ENCODE measurements at places on chromosomes 7 and 10.

DNA sequence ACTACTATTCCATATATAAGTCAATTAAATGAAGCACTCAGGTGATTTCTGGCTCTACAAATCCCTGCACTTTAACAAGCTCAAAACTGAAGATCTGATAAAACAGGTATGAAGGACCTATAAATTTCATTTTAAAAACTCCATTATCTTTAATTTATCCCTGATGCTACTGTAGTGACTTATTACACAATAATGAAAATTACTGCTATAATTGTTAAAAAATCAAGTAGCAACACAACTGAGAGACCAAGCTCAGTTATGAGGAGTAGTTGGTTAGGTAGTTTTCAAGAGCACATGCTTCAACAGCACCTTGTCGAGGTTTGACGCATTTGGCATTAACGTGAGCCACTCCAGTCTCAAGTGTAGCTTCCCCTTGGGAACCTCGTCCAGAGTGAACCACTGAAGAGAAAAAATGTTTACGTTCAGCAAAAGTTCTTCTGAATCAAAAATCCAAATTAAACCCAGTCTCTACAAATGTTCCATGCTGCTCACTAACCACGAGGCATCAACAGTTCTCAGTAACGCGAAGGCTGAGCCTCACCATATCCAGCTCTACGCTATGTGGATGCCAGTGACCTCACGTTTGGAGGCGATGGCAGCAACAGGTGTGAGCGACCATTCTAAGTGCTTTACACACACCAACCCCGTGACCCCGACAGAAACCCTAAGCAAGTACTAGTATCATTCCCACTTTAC lies 55.3 kb upstream of the NCAPG2 start:
- no peak for DNase-seq

- DNase-seq, result no peak
Measured at GRCh38 chr7:14395860-14396259, 406.4 kb upstream of the ETV1 start.

GRCh38 chr10:48744587-48744986 lies 59.9 kb downstream of the WDFY4 start:
- DNase-seq, result no peak

- peak; percentile 74 for DNase-seq
Measured at GRCh38 chr7:149872419-149873073, 1.2 kb upstream of the ATP6V0E2 start.

DNA sequence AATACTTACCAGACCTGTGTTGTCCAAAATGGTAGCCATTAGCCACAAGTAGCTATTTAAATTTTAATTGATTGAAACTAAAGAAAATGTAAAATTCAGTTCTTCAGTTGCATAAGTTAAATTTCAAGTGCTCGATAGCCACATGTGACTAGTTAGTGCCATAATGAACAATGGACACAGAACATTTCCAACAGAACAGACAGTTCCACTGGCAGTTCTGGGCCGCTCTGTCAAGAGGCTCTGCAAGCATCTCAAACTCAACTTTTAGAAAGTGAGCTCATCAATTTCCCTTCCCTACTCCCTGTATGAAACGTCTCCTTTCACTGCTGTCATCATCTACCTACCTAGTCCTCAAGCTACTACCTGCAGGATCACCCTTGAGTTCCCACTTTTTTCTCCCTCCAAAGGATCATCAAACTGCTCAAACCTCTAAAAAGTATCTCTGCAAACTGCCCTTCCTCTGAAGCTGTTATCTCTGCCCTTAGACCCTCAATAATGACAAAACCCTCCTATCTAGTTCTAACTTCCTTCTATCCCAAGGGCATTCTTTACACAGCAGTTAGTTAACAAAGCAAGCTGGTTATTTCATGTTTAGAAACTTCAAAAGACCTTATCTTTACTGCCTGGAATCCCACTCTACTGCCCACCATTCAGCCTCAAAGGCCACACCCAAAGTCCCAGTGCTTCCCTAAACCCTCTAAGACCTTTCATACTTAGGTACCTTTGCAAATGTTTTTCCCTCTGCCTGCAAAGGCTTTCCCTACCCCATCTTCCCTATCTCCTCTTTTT lies 20.6 kb downstream of the SHTN1 start:
- no peak for DNase-seq

- no peak for DNase-seq
Measured at GRCh38 chr10:127450644-127451043, 98.5 kb upstream of the NPS start.

GRCh38 chr7:27533652-27534081 lies 129.0 kb downstream of the HIBADH start:
- no peak for DNase-seq

DNA sequence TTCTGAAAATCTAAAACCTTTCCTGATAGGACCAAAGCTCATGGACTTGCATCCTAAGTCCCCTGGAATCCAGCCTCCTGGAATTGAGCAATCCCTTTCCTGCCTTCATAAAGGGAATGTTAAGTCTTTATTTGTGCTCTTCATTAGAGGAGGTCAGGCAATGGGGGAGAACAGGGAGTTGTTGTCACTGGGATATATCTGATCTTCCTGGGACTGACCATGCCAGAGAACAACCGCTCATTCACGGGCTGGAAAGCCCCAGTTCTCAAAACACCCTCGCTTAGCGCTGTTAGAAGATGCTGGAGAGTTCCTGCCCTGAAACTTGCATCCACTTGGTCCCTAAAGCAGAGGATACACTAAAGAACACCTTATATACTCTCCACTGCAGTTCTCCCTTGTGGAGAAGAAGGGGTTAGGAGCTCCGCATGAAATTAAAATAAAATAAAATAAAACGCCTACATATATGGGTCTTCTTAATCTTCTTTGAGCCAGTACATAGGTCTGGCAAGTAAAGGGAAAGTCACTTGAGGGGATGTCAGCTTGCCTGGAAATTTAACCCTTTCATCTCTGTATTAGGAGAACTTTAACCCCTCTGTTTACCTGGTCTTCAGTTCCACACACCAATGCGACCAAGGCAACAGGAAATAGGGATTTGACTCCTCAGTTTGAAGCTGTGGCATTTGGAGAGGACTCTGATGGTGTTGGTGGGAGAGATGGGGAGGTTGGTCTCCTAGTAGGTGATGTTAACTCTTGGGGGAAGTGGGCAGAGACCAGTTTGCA lies 1.2 kb downstream of the SORCS1 start:
- no peak for DNase-seq

DNA sequence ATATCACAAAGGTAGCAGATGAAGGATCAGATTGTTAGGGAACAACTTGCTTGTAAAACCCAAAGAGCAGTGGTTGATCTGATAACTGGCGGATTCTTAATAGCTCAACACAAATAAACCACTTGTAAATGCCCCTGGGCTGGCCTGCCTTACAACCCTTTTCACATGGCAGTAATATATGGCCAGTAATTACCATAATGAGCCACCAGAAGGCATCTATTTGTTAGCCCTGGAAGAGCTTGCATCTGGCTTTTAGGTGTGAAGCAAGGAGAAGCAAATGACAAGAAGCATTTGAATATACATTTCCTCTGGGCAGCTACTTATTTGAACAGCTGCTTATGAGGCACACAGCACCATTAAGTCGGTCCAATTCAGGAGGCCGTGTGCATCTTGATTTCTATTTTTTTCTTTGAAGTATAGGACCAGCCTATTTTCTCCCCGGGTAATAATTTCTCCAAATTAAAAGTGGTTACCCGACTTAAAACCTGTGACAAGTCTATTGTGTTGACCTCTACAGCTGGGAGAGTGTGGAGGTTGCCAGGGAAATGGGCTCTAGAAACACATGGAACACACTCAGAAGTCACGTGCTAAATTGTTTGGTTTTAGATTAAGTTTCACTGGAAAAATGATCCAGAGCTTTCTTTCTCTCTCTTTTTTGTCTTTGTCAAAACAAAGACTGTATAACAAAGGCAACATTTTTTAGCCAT lies 113.4 kb downstream of the SEM1 start:
- no peak for DNase-seq

GRCh38 chr10:72080042-72080975 lies 8.0 kb downstream of the SPOCK2 start:
- no peak for DNase-seq

GRCh38 chr10:97019213-97019844 lies 166.4 kb downstream of the SLIT1 start:
- DNase-seq, result no peak

DNA sequence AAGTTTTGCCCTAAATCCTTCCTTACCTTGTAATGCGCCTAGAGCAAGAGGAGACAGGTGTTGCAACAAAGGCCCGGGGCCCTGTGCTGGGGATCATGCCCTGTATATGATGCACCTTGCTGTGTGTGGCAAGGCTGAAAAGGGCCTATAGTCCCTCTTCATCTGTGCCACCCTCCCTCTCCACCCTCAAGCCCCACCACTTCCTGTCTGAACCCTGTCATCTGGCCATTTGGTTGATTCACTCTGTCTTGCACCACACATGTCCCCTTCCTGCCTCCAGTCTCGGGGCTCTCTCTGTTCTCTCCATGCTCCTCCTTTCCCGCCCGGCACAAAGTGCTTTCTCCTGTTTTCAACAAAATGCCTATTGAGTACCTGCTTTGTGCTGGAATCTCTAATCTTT lies 11.5 kb upstream of the MALSU1 start:
- no peak for DNase-seq

GRCh38 chr10:4255751-4256150 lies 470.7 kb upstream of the KLF6 start:
- no peak for DNase-seq

- DNase-seq, result no peak
Measured at GRCh38 chr7:158820656-158821055, 8.7 kb downstream of the ESYT2 start.

GRCh38 chr10:99761365-99761764 lies 21.1 kb upstream of the ABCC2 start:
- no peak for DNase-seq

DNA sequence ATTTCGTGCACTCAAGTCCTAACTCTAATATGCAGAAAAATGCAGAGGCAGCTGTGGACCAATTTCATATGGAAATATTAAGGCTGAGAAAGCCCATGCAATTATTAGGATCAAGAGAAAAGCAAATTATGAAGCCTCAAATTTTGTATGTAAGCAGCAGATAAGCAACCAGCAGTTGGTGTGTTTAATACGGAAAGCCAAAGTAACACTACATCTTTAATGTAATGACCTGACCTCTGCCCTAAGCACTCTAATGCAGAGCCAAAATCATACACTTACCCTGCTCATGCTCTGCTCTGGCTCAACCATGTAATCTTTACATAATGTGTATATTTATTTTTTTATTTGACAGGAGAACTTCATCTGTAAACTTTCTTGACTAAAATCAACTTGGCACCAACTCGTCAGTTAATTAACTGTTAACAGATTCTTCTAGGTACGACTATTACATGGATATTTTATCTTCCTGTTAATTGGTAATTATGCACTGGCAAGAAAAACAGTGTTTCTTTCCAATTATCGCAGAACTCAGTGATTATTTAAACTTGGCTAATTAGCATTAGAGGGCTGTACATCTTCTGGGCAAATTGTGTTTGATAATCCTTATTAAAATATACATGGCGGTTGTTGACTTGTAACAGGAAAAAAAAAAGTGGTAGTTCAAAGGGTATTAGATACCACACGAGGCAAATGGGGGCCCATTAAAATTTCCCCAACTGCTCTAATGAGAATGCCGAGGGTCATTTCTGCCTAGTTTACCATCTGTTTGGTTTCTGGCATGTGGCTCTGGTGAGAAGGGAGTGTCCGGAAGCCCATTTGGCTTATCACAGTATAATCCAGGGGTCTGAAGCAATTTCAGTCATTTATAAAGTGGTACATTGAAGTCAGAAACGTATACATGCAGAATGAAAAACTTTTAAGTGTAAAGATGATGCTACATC lies 94.5 kb downstream of the RELN start:
- no peak for DNase-seq

GRCh38 chr10:83164156-83164555 lies 975.2 kb upstream of the GHITM start:
- no peak for DNase-seq

GRCh38 chr7:36154255-36155212 lies 1.5 kb downstream of the EEPD1 start:
- no peak for DNase-seq

DNA sequence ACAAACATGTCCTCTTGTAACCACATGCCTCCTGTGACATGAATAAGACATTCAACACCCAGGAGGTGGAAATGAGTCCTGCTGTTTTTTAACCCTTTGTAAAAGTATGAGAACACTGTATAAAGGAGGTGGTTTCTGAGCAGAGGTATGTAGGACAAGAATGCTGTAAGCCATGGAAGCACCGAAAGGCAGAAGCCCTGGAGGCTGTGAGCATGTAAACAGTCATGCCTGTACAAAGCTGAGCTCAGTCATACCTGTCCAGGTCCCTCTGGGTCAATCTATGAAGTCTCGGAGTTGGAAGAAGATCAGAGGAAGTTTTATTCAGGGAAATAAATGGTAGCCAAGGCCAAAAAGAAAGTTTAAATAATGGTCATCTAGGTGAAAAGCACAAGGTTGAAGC lies 34.7 kb upstream of the XPNPEP1 start:
- no peak for DNase-seq

DNA sequence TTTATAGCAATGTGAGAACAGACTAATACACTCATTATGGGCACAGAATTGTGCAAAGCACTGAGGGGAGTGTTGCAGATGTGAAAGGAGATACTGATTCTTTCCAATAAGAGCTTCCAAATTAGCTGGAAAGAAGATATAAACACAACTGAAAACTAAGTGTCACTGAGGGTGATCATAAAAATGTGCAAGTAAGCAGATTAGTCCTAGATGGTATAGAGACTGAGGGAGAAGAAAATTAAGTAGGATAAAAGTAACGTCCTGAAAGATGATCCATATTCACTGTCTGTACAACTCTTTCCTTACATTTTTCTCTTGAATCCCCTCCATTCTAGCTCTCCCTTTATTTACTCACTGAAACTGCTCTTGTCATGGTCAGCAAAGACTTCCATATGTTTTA lies 11.2 kb upstream of the NXPH1 start:
- no peak for DNase-seq

GRCh38 chr7:69429911-69430383 lies 168.3 kb upstream of the AUTS2 start:
- peak; percentile 34 for DNase-seq

DNA sequence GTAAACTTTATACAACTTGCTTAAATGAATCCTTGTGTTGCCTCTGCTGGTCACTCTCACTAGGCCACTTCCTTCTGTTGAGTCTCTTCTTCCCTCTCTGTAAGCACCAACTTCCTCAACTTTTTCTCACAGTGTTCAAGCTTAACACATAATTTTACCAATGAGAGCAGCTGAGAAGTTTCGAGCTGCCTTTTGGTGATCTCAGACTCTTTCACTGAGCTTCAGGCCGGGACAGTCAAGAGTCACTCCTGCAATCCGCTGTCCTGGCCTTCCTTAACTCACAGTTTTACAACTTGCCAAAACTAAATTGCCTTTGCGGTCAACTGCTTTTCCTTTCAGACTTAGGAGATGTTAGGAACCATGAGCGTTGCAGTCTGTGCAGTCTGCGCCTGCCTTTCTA lies 47.4 kb downstream of the PRPF18 start:
- DNase-seq, result no peak

GRCh38 chr7:138797715-138798320 lies at the start of the genes ATP6V0A4 and TMEM213:
Gene ATP6V0A4 (minus strand): TSS chr7:138798196. CDS start chr7:138771247, 26,949 bp downstream.
Gene TMEM213 (plus strand): TSS chr7:138797994. CDS start chr7:138798105, 111 bp downstream.
- DNase-seq, result peak; percentile 89

DNA sequence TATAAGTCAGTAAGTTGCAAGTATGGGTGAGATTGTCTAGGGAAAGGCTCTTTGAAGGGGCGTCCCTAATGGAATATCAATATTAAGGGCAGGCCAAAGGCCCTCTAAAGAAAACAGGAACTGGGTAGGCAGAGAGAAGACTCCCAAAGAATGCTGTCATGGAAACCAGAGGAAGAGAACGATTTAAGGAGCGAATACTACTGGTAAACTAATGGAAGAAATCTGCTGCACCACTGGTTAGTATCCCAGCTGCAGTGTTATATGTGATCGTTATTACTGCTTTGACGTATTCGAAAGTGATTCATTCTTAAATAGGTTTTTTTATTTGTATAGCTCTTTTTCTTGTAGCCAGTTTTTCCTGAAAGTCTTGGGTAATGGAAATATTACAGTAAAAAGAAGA lies 1.3 kb downstream of the CASP2 start:
- DNase-seq, result no peak
